ENCODE measurements at places on chromosomes 5 and 9.

- no peaks in the 10 kb centered on the region for H3K27me3 ChIP-seq
- H3K4me1 ChIP-seq: no peaks in the 10 kb centered on the region
- no peak for DNase-seq
- H3K4me3 ChIP-seq: no peak overlapping the region
- H3K27ac ChIP-seq: no peak overlapping the region
Measured at GRCh38 chr9:38652486-38652885, 32.1 kb upstream of the ANKRD18A start.

- H3K4me1 ChIP-seq: peaks cover 33% of the 10 kb centered on the region
- H3K27ac ChIP-seq: peak overlapping the region; percentile 20
- peaks cover 51% of the 10 kb centered on the region for H3K36me3 ChIP-seq
- no peaks in the 10 kb centered on the region for H3K27me3 ChIP-seq
- no peak for DNase-seq
- H3K4me3 ChIP-seq: no peak overlapping the region
Measured at GRCh38 chr5:74629326-74629725, 11.2 kb downstream of the ENC1 start.

GRCh38 chr9:21533597-21533996, 51.5 kb upstream of the IFNE start:
- H3K36me3 ChIP-seq: no peaks in the 10 kb centered on the region
- H3K27me3 ChIP-seq: no peaks in the 10 kb centered on the region
- H3K27ac ChIP-seq: no peak overlapping the region
- no peaks in the 10 kb centered on the region for H3K4me1 ChIP-seq

GRCh38 chr9:99070681-99071080, 34.2 kb upstream of the TGFBR1 start:
- DNase-seq: no peak
- no peak overlapping the region for H3K4me3 ChIP-seq
- no peaks in the 10 kb centered on the region for H3K4me1 ChIP-seq
- H3K36me3 ChIP-seq: no peaks in the 10 kb centered on the region

GRCh38 chr5:109917154-109917546, 227.4 kb downstream of the MAN2A1 start:
- H3K27me3 ChIP-seq: no peaks in the 10 kb centered on the region
- DNase-seq: no peak
- H3K4me3 ChIP-seq: no peak overlapping the region
- H3K27ac ChIP-seq: no peak overlapping the region
- H3K4me1 ChIP-seq: no peaks in the 10 kb centered on the region

DNA sequence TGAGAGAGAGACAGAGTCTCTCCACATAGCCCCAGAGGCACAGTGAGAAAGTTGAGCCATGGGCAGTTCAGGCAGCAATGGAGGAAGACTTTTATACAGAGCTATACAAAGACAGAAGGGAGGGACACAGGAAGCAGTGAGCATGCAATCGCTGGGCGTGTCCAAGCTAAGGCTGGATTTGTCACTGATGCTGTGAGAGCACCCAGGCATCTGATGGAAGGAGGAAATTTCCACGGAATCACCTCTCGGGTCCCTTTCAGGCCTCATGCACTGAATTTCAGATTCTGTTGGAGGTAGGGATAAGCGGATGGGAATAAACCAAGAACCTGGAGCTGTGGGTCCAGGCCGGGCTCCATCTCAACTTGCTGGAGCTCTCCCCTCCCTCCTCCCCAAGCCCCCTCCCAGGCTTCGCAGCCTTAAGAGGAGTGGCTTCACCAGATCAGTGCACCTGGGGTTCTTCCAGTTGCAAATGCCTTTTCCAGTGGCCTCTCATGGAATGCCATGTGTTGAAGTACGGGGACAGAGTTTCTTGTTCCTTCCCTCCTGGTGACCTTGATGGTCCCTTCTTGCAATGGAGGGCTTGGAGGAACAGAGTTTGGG, 114.8 kb upstream of the ALDH1B1 start:
- H3K36me3 ChIP-seq: no peaks in the 10 kb centered on the region
- no peaks in the 10 kb centered on the region for H3K4me1 ChIP-seq
- no peak for DNase-seq
- H3K27me3 ChIP-seq: no peaks in the 10 kb centered on the region
- H3K27ac ChIP-seq: no peak overlapping the region
- H3K4me3 ChIP-seq: no peak overlapping the region

GRCh38 chr5:133786420-133786819, 174.1 kb upstream of the FSTL4 start:
- H3K27ac ChIP-seq: no peak overlapping the region
- no peak overlapping the region for H3K4me3 ChIP-seq
- DNase-seq: no peak
- no peaks in the 10 kb centered on the region for H3K27me3 ChIP-seq
- no peaks in the 10 kb centered on the region for H3K4me1 ChIP-seq

DNA sequence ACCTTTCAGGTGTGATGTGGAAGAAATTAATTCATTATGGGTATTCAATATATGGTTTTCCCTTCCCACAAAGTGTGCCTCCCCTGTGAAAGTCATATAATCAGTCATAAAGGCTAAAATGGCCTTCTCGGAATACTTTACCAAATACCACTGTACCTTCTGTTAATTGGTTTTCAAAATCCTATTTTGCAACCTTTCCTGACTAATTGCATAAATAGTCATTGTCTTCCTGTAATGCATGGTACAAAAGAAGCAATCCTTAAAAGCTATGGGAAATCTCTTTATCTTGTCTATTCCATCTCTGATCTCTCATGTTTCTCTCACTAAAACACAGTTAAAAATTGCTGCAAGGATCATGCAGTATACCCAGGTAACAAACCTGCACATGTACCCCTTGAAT, 44.3 kb upstream of the UGCG start:
- no peak overlapping the region for H3K27ac ChIP-seq
- DNase-seq: no peak
- H3K36me3 ChIP-seq: no peaks in the 10 kb centered on the region
- H3K27me3 ChIP-seq: no peaks in the 10 kb centered on the region
- no peak overlapping the region for H3K4me3 ChIP-seq
- H3K4me1 ChIP-seq: peaks cover 15% of the 10 kb centered on the region

DNA sequence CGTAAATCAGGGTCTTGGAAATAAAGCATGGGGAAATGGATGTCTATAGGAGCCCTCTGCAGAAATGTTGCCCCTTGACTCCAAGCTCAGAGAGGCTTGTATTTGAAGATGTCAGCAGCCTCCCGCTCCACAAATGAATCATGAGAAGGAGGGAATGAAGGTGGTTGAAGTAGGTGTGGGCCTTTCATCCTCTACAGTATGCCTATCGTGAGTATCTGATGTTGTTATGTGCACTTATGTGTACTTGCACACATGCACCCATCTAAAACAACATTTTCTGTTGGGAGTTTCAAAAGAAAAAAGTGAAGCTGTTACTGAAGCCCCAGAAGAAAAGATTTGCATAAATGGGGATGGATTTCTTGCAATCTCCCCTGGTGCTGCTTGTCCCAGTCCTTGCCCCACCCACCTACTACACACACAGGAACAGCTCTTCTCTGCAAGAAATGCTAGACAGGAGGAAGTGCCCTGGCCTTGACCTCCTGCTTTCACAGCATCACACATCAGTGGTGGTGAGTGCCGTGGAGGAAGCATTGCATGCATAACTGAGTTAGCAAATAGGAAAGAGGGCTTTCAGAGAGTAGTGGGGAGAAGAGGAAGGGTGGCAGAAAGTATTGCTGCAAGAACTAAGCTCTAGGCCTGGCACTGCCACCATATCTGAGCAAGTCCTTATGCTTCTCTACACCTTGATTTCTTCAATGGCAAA, 156.1 kb downstream of the SNX18 start:
- H3K36me3 ChIP-seq: no peaks in the 10 kb centered on the region
- DNase-seq: peak; percentile 97
- H3K4me1 ChIP-seq: peaks cover 88% of the 10 kb centered on the region
- no peak overlapping the region for H3K4me3 ChIP-seq
- peak overlapping the region; percentile 86 for H3K27ac ChIP-seq

DNA sequence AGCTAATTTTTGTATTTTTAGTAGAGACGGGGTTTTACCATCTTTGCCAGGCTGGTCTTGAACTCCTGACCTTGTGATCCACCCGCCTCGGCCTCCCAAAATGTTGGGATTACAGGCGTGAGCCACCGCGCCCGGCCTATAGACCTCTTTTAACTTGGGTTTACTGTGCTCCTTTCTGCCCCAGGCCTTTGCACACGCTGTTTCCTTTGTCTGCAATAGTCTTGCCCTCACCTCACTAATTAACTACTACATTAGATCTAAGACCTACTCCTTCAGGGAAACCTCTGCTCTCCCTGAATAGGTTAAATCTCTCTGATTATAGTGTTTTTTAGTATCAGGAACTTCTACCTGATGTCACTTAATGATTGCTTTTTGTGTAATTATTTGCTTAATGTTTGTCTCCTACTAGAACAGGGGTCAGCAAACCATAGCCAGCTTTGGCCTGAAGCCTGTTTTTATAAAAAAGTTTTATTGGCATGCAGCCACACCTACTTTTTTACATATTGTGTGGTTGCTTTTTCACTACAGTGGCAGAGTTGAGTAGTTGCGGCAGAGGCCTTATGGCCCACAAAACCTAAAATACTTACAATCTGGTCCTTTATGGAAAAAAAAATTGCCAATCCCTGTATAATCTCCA, 31.2 kb upstream of the TLE1 start:
- no peaks in the 10 kb centered on the region for H3K27me3 ChIP-seq
- H3K4me3 ChIP-seq: no peak overlapping the region
- DNase-seq: no peak
- H3K27ac ChIP-seq: no peak overlapping the region
- no peaks in the 10 kb centered on the region for H3K36me3 ChIP-seq
- no peaks in the 10 kb centered on the region for H3K4me1 ChIP-seq

DNA sequence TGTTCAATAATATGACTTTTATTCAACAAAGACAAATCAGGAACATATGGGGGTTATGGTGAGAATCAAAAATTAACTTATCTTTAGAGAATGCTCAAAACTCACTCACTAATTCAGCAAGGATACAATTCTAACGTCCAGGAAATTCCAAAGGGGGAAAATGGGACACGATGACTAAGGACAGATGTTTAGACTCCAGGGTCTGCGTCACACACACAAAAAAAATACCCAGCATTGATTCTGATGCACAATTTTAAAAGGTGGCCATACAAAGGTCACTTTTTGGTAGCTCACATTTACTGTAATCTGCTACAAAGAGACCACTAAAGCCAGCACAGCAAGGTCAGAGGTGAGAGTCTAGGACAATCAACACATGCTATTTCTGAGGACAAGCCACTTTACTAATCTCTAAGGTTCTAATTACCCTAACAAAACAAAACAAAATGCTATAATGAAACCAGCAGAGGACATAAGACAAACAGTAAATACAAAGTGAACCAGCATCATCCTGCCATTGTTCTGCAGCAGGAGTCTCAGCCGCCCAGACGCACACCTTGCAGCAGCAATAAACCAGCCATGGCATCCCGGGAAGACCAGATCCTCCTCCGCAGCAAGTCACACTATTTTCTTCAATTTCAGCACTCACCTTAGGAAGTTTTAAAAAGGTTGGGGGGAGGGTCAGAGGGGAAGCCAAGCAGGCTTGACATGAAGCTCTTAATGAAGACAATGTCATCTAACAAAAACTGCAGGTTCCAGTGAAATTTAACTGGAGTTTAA, 57.8 kb downstream of the TTC39B start:
- no peak overlapping the region for H3K27ac ChIP-seq
- H3K36me3 ChIP-seq: no peaks in the 10 kb centered on the region
- H3K27me3 ChIP-seq: no peaks in the 10 kb centered on the region
- H3K4me3 ChIP-seq: no peak overlapping the region

DNA sequence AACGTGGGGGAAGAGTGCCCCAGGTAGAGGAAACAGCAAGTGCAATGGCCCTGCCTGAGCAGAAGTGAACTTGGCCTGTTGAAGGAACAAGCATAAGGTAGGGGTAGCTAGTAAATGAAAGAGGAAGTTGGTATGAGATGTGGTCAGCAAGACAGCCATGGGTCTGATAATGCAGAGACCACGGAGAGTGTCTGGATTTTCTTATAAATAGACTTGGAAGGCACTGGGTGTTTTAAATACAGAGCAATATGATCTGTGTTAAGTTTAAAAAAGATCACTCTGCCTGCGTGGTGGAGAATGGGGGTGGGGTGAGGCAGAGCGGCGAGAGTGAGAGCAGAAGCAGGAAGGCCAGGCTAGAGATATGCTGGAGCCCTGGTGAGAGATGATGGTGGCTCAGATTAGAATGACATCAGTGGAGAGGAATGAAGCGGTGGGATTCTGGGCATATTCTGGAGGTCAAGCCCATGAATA, 4.2 kb downstream of the ADAM19 start:
- H3K27ac ChIP-seq: peak overlapping the region; percentile 83
- H3K4me1 ChIP-seq: peaks cover 97% of the 10 kb centered on the region
- DNase-seq: peak; percentile 82
- H3K36me3 ChIP-seq: no peaks in the 10 kb centered on the region
- no peaks in the 10 kb centered on the region for H3K27me3 ChIP-seq

DNA sequence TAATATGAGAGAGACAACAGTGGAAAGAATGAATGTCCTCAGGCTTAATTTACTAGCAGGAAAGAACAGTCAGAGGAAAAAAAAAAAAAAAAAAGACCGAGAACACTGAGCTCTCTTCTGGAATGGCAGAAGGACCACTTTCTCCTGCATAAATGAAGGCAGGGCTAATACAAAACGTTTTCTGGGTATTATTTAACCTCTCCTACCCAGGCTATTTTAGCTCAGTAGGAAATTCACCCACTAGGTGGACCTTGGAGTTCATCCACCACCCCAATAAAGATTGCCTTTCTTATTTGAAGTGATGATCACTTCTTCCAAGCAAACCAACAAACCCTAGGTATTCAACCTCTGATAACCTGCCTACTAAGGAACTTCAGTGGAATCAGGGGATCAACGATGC, 3.7 kb downstream of the GLIS3 start:
- H3K27me3 ChIP-seq: peaks cover 28% of the 10 kb centered on the region
- H3K36me3 ChIP-seq: no peaks in the 10 kb centered on the region
- no peak overlapping the region for H3K27ac ChIP-seq
- H3K4me3 ChIP-seq: no peak overlapping the region
- no peak for DNase-seq
- peaks cover 56% of the 10 kb centered on the region for H3K4me1 ChIP-seq

- no peaks in the 10 kb centered on the region for H3K27me3 ChIP-seq
- H3K36me3 ChIP-seq: no peaks in the 10 kb centered on the region
- H3K27ac ChIP-seq: no peak overlapping the region
- DNase-seq: no peak
- H3K4me1 ChIP-seq: peaks cover 19% of the 10 kb centered on the region
Measured at GRCh38 chr9:137426018-137426681, 3.0 kb downstream of the NOXA1 start.

GRCh38 chr5:140133514-140134167, 7.9 kb downstream of the IGIP start:
- H3K27me3 ChIP-seq: no peaks in the 10 kb centered on the region
- H3K4me3 ChIP-seq: no peak overlapping the region
- no peaks in the 10 kb centered on the region for H3K36me3 ChIP-seq
- no peak overlapping the region for H3K27ac ChIP-seq
- DNase-seq: no peak
- peaks cover 19% of the 10 kb centered on the region for H3K4me1 ChIP-seq

DNA sequence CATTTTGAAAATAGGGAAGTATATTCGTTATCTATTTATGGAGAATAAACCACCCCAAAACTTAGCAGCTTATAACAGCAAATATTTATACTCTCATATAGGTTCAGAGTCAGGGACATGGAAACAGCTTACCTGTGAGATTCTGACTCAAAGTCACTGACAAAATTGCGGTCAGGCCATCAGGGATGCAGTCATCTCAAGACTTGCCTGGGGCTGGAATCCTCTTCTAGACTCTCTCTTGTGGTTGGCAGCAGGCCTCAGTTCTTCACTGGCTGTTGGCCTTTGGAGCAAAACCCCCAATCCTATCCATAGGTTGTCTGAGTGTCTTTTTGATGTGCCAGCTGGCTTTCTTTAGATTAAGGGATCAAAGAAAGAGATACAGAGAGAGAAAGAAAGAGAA, 275.6 kb downstream of the SEC61B start:
- H3K27ac ChIP-seq: no peak overlapping the region
- DNase-seq: no peak
- no peaks in the 10 kb centered on the region for H3K4me1 ChIP-seq
- H3K4me3 ChIP-seq: no peak overlapping the region

GRCh38 chr5:58918021-58918729, 335.3 kb downstream of the RAB3C start:
- DNase-seq: no peak
- H3K4me3 ChIP-seq: no peak overlapping the region
- no peak overlapping the region for H3K27ac ChIP-seq
- H3K4me1 ChIP-seq: no peaks in the 10 kb centered on the region
